ENCODE measurements at places on chromosomes 7 and 10. TPM values are rescaled to one million over a fixed set of nuclear protein-coding genes. Genes with fewer than 3 reads are reported as not detected.

The CLRN3 gene
- not detected for total RNA-seq

The HYAL4 gene
- not detected for total RNA-seq

The FRMPD2 gene
- 0.42 TPM for total RNA-seq

The ANKRD22 gene
- not detected for total RNA-seq

The HSPB1 gene
- 1,748 TPM for total RNA-seq

The LRRC72 gene
- total RNA-seq = not detected

The CALCR gene
- not detected for total RNA-seq

The CRYGN gene
- total RNA-seq = not detected

The PRSS37 gene
- not detected for total RNA-seq

The PDK4 gene
- 2.5 TPM for total RNA-seq

The FKBP9 gene
- 124 TPM for total RNA-seq

The NUTM2E gene
- total RNA-seq = not detected

The GTPBP4 gene
- 68.9 TPM for total RNA-seq

The KEL gene
- 1.2 TPM for total RNA-seq

The FERD3L gene
- not detected for total RNA-seq
